ENCODE measurements at places on chromosomes 6 and 20.
A peak's percentile ranks its signal among the peaks of the same experiment; 100 is the strongest.

GRCh38 chr6:8243475-8243874, 141.1 kb upstream of the EEF1E1 start:
- no peak for DNase-seq

GRCh38 chr6:26296857-26297648, 67.9 kb upstream of the BTN3A2 start:
- no peak for DNase-seq

DNA sequence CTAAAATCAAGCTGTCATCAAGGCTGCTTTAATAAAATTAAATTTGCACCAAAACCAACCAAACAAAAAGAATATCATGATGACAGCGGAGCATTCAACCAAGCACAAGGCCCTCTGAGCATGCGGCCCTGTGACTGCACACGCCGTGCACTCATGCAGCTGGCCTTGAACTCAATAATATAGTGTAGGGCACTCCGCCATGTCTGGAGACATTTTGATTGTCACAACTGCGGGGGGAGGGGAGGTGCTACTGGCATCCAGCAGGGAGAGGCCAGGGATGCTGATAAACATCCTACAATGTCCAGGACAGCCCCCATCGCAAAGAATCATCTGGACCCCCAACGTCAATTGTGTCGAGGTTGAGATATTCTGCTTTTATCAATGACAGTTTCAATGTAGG, 9.7 kb downstream of the MOCS3 start:
- DNase-seq = no peak

- no peak for DNase-seq
Measured at GRCh38 chr6:134166511-134167261, 114.3 kb upstream of the SLC2A12 start.

- no peak for DNase-seq
Measured at GRCh38 chr6:145155411-145155810, 579.9 kb downstream of the EPM2A start.

GRCh38 chr6:22062807-22063408, 233.9 kb downstream of the PRL start:
- DNase-seq = no peak

- DNase-seq = no peak
Measured at GRCh38 chr20:60327971-60328660, 369.9 kb downstream of the CDH26 start.

GRCh38 chr6:26457264-26457805, 420 bp upstream of the BTN2A1 start:
- no peak for DNase-seq

DNA sequence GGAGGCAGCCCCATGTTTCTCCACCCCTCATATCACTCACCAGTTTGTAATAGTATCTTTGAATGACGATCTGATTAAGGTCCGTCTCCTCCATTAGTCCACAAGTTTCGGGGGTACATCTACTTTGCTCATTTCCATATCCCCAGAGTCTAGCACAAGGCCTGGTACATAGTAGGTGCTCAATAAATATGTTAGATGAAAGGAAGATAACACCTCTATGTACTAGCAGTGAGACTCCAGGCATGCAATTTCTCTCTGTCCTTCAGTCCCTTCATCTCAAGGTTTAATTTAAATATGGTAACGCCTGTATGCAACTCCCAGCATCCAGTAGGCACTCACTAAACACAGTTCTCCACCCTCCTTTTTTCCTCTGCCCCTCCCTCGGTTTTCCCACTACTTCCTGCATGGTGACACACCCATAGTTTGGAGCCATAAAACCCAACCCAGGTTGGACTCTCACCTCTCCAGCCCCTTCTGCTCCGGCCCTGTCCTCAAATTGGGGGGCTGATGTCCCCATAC, 461 bp upstream of the HNF4A start:
- DNase-seq = no peak

- no peak for DNase-seq
Measured at GRCh38 chr6:11964729-11965335, 47.3 kb upstream of the HIVEP1 start.

GRCh38 chr20:40868551-40869217, 159.9 kb upstream of the TOP1 start:
- DNase-seq = no peak

GRCh38 chr20:20407891-20408805, 40.2 kb downstream of the INSM1 start:
- peak; percentile 36 for DNase-seq

- DNase-seq = no peak
Measured at GRCh38 chr6:90417385-90417784, 120.7 kb upstream of the BACH2 start.

GRCh38 chr6:26251354-26252076, 113.5 kb upstream of the BTN3A2 start:
- DNase-seq = peak; percentile 94

- no peak for DNase-seq
Measured at GRCh38 chr20:8170921-8171320, 38.9 kb downstream of the PLCB1 start.

- DNase-seq = no peak
Measured at GRCh38 chr6:41422161-41422560, 86.8 kb downstream of the NCR2 start.

GRCh38 chr20:20318365-20319161, 49.3 kb upstream of the INSM1 start:
- DNase-seq = no peak

- no peak for DNase-seq
Measured at GRCh38 chr6:151095538-151096254, 144.1 kb upstream of the AKAP12 start.

GRCh38 chr20:50805349-50805684, 10.5 kb downstream of the BCAS4 start:
- DNase-seq = no peak

DNA sequence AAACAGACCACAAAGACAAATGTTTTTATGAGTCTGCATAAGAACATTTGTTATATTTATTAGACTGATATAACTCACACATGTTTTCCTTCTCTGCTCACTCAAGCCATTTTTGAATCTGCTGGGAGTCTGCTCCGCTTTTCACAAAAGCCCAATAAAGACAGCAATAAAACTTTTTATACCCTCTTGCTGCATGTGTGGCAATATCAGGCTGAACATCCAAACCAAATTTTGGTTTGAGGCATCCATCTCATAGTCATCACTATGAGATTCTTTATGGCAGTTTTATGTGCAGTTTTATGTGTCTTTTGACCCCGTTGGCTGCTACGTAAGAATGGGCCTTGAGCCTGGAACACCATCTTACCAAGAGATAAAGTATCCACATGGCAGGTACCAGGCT, 1276.8 kb upstream of the ADGRB3 start:
- DNase-seq = no peak

DNA sequence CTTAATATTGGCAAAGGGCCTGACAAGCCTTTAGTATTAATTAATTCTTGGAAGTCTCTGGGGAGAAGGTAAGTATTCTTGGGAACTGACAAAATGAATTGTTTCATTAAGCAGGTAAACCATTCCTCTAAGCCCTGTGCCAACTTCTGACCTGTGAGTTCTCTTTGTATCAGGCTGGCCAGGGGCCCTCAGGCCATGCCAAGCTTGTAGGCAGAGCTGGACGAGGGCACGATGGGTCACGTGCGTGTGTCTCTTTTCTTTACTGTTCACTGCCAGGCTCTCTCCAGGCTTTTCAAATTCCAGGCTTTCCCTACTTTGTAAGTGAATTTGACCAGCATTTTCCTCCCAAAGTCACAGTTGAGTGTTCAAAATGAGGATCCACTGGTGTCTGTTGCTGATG, 112.4 kb downstream of the NRN1 start:
- no peak for DNase-seq

GRCh38 chr6:155234167-155234566, 29.6 kb upstream of the CLDN20 start:
- no peak for DNase-seq

DNA sequence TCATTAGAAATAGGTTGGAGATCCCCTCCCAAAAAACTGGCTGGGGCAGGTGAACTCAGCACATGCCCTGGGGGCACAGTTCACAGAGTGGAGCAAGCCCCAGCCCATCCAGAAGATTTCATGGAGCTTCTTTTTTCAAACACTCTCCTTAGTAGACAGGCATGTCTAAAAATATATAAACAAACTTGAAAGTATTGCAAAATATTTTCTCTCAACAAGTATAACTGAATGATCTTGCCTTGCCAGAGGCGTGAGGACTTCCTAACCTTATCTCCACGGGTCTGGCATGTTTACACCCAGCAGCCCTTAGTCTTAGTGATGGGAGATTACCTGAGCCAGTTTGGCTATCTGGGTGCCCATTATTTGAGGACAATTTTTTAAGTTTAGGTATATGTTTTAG, 107.1 kb downstream of the QRSL1 start:
- DNase-seq = no peak

DNA sequence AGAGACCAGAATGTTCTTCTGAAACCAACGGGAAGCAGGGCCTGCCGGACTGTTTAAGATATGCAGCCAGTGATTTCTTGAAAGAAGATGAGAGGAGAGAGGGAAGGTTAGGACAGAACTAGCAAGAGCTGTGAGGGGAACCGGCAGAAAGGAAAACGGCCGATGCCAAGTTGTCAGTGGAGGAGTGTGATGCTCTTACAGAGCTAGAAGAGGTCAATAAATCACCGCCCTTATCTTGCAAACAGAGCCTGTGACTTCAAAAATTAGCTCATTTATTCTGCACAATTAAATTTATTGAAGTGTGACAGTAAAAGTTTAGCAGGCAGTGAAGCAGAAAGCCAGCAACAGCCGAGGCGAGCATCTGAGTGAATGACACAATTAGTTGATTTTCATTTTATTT, 509.5 kb upstream of the ID4 start:
- no peak for DNase-seq

- DNase-seq = peak; percentile 67
Measured at GRCh38 chr6:154448448-154449096, 61.9 kb downstream of the CNKSR3 start.
